ENCODE measurements at places on chromosomes 3 and 15. TPM values are rescaled to one million over a fixed set of nuclear protein-coding genes. Genes with fewer than 3 reads are reported as not detected.

- no peak for DNase-seq
Observed at GRCh38 chr3:129593595-129594339, 12.7 kb downstream of the PLXND1 start.

GRCh38 chr3:132225664-132226063, 91.5 kb upstream of the ACP3 start:
- no peak for DNase-seq

DNA sequence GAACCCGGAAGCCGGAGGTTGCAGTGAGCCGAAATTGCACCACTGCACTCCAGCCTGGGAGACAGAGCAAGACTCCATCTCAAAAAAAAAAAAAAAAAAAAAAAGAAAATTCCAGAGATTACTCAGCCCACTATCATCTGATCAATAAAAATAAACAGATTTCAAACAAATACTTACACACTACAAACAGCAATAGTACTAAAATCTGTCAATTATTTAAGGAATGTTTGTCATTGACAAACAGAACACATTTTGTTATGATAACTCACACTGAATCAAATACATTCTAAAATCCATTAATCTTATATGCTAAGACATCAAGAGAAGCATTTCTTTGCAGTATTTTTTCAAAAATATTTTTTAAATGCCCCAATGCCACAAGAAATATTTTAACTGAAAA, 7.6 kb downstream of the MYO9A start:
- no peak for DNase-seq

- DNase-seq = no peak
Observed at GRCh38 chr15:57031605-57032004, 113.2 kb downstream of the TCF12 start.

GRCh38 chr15:62941699-62942098, 100.8 kb upstream of the TPM1 start:
- DNase-seq = no peak

DNA sequence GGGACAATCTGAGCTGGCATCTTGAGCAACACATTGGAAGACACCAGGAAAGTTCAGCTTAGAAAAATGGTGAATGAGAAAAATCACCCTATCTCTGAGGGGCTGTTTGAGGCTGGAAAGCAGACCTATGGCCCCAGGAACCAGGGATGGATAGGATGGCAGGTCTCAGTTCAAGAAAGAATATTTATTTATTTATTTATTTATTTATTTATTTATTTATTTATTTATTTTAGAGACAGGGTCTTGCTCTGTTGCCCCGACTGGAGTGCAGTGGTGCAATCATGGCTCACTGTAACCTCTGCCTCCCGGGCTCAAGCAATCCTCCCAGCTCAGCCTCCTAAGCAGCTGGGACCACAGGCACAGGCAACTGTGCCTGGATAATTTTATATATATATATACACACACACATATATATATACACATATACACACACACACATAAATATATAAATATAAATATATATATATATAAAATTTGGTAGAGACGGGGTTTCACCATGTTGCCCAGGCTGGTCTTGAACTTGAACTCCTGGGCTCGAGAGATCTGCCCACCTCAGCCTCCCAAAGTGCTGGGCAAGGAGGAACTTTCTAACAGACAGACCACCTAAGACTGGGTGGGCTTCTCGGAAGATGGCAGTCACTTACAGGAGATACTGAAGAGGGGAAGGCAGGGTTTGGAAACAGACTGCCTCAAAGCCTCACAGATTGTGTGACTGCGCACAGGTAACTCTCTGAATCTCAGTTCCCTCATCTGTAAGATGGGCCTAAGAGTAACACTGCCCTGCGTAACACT, 29.7 kb downstream of the CCDC13 start:
- DNase-seq = no peak

GRCh38 chr3:162112719-162113118, 616.1 kb downstream of the OTOL1 start:
- DNase-seq = no peak

FGD5 gene
- total RNA-seq = 18.8 TPM

ACTC1 gene
- total RNA-seq = 0.38 TPM

OR4F6 gene
- total RNA-seq = not detected

CHRNA5 gene
- total RNA-seq = 1.3 TPM
